ENCODE measurements at places on chromosomes 7 and 10. TPM values are rescaled to one million over a fixed set of nuclear protein-coding genes. Genes with fewer than 3 reads are reported as not detected.
A peak's percentile ranks its signal among the peaks of the same experiment; 100 is the strongest.

GRCh38 chr10:5584895-5585516, 60.2 kb downstream of the CALML3 start:
- DNase-seq: no peak

Gene CALHM3
- total RNA-seq: 0.45 TPM

DNA sequence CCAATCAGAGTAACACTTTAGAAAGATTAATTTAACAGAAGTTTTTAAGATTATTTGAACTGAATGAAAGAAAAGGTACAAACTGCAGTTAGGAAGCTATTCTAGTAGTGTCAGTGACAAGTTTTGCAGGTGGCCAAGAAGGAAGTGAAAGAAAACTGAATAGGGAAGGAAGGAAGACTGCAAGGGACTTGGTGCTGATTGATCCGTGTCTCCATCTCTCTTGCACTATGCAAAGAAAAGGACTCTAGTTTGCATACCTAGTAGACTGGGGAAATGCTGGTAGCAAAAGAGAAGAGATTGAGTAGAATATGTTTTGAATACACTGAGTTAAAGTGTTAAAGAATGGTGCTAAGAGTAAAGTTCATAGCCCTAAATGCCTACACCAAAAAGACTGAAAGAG, 33.0 kb downstream of the OR6V1 start:
- no peak for DNase-seq

- DNase-seq: no peak
These were observed 727.3 kb downstream of the AUTS2 start for GRCh38 chr7:70325509-70326101.

GRCh38 chr7:70568674-70569334, 563.1 kb upstream of the GALNT17 start:
- no peak for DNase-seq

DNA sequence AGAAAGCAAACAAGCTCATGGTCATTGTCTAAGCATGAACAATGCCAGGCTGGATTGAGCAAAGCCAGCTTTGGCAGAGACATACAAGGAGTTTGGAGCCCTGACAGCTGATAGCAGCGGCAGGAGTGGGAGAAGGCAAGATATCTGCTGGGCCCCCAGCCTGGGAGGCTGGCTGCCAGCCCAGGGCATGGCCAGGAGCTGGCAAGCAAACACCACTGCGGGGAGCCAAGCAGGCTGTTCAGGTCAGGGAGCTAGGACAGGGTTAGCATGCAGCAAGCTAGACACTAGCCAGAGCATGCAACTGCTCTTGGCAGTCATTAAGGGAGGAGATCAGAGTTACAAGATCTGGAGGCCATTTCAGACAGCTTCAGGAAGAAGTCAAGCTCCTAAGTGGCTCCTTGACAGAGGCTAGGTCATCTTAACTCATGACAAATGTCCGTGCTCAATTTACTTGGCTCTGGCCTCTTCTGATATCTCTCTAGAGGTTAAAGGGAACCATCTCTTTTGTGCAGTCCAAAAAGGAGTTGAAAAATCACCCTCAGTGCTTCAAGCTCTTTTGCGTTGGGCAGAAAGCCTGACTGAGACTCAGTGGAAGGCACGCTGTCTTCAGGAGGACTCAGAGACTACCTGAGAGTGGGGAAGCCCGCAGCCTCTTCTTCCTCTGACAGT, 436.8 kb upstream of the C7orf33 start:
- no peak for DNase-seq

Gene KCP
- total RNA-seq: not detected

DNA sequence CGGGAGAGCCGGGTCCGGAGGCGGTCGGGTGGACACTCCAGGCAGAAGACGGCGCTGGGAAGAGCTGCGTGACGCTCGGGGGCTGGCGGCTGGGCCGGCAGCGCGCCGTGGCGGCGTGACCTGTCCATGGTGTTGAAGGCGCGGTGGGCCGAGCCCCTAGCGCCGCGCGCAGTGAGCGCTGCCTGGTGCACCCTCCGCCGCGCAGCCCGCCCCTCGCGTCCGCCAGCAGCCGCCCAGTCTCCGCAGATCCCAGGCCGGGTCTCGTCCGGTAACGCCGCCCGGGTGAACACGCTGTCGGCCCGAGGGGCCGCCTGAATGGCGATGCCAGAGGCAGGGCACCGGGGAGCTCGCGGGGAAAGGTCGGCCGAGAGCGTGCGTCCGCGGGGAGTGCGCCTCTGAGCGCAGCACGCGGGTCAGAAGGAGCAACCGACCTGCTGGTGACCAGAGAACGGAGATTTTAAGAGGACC, 657 bp upstream of the TMEM178B start:
- peak; percentile 29 for DNase-seq

Gene OR2A42
- not detected for total RNA-seq

Gene SAMD9
- 49.0 TPM for total RNA-seq

GRCh38 chr7:4725850-4726450, 43.9 kb downstream of the FOXK1 start:
- DNase-seq: no peak

Gene SLC39A12
- total RNA-seq: not detected

GRCh38 chr10:17617031-17617911, at the start of gene HACD1:
TSS of gene HACD1 (minus strand) at chr10:17617374. CDS start at chr10:17617339, 35 bp downstream.
- peak; percentile 66 for DNase-seq

DNA sequence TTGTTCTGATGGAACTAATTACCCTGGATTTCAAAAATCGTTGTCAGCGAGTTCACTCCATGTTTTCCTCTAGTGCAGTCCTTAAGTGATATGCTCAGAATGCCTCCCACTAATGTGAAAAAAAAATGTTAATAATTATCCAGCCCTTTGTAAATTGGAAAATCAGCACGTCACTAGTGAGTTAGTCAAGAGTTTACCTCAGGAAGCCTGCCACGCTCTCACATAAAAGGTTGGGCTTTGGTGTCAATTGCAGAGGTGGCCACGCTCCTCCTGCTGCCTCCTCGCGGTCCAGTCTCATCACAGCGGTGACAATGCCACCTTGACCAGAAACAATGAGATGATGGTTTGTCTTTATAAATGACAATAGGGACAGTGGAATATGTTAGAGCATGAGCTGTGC, 22.5 kb downstream of the UPP1 start:
- DNase-seq: no peak

Gene UPK3B
- total RNA-seq: 0.92 TPM

GRCh38 chr7:66250711-66251110, 45.6 kb downstream of the TPST1 start:
- DNase-seq: no peak

GRCh38 chr7:36448781-36449379, 59.2 kb downstream of the ANLN start:
- no peak for DNase-seq

DNA sequence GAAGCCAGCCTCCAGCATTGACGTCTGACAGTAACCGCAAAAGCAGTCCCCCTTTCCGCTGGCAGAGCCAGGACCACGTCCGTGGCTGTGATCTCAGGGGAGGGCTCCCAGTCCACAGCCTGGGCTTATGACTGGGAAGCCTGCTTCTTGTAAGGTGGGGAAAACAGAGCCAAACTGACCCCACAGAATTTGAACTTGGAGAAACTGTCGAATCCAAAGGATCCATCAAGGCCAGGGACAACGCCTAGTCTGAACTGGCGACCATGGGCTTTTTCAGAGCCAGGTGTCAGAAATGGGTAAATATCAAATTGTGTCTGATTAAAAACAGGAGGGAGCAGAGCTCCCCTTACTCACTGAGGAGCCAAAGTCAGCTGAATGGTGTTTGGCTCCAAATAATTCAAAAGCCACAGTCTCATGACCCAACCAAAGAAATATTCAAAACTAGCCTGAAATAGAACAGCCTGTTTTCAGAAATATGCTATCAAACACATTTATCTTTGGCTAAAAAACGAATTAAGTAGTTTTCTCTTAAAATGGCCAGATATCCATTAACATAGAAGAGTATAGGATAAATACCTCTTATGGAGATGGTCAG, 751.4 kb upstream of the GALNT17 start:
- no peak for DNase-seq

DNA sequence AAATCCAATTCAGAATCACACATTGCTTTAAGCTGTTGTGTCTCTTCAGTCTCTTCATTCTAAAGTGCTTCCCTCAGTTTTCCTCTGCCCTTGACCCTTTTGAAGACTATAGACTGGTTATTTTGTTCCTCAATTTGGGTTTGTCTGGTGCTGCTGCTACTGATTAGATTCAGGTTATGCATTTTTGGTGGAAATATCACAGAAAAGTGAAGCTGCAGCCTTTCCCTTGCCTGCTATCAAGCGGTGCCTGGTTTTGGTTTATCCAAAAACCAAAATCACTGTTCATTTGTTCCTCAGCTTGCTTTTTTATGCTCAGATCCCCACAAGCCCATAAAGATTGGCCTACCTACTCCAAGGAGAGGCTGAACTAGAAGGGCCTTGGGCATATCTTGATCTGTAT, 55.2 kb downstream of the ELMO1 start:
- DNase-seq: no peak

GRCh38 chr7:100413889-100414288, 14.6 kb downstream of the ZCWPW1 start:
- no peak for DNase-seq

DNA sequence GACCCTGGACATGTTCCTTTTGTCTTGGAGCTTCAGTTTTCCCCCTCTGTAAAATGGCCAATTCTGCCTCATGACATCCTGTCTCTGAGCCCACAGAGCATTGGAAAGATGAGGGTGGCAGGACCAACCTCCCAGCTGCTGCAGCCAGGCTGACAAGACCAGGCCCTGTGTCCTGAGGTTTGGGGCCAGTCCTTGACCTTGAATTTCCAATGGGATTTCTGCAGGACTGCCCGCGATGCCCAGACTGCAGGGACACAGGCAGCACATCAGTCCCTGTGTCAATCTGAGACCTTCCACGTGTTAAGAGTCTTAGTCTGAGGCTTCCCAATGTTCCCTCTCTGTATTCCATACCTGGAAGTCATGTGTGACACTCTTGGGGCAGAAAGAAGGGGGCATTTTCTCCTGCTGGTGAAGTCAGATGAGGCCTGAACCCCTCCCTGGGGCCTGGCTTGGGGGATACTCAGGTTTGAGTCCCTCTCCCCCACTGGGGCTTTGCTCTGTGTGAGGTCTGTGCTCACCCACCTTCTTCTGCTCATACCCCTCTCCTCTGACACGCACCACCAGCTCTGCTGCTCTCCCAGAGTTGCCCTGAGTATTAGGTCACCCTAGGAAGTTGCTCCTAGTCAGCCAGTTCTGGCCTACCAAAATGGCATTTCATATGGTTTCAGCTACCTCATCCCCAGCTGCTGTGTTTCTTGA, 79.2 kb downstream of the ADCY1 start:
- DNase-seq: no peak

- no peak for DNase-seq
These were observed 359.3 kb downstream of the SH2D4B start for GRCh38 chr10:80896959-80897358.

DNA sequence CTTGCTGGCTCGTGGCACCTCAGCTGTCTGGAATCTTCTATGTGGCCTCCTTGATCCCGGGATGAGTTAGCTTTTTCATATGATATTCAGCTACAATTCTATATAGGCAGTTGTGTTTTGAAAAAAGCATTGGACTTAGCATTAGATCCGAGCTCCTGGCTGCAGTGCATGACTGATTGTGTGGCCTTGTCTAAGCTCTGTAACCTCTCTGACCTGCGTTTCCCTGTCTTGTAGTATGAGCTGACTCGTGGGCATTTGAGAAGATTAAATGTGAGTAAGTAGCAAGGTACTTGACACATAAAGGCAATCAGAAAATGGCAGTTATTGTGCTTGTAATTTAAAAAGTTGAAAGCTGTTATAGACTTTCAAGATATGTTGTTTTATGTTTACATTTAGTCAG, 85.9 kb downstream of the CCNY start:
- DNase-seq: no peak

GRCh38 chr10:58645416-58646146, 132.9 kb downstream of the BICC1 start:
- no peak for DNase-seq

Gene MSMB
- not detected for total RNA-seq

Gene KLF14
- not detected for total RNA-seq

DNA sequence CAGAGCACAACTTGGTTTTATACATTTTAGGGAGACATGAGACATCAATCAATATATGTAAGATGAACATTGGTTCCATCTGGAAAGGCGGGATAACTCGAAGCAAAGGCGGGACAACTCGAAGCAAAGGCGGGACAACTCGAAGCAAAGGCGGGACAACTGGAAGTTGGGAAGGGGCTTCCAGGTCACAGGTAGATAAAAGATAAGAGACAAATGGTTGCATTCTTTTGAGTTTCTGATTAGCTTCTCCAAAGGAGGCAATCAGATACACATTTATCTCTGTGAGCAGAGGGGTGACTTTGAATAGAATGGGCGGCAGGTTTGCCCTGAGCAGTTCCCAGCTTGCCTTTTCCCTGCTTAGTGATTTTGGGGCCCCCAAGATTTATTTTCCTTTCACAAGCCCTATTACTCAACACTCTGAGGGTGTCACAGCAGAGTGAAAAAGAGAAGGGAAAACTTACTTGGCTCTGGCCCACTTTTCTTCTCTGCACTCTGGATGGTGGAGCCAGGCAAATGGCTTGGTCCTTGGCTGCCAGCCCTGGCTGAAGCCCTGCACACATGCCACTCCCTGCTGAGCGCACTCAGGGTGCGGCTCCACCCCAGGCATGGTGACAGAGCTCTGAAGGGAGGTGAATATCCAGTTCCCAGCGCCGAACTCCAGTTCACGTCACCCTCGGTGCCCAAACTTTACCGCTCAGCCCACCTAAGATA, 46.7 kb downstream of the PARD3 start:
- DNase-seq: no peak

- no peak for DNase-seq
These were observed 84.6 kb downstream of the XPNPEP1 start for GRCh38 chr10:109838592-109839244.

Gene OPN4
- not detected for total RNA-seq

Gene FOXP2
- total RNA-seq: not detected

DNA sequence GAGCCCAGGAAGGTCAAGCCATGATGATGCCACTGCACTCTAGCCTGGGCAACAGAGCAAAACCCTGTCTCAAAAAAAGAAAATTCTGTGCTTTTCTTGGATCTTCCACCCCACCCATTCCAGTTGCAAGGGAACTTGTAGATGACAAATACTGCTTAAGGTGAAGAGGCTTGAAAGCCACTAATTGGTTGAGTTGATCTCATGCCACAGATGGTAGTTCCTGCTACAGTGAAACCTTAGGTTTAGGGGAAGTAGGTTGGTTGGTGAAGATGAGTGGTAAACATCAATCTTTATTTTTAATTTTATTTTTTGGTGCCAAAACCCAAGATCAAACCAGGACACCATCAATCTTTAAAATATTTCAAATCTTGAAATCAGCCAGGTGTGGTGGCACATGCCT, 2.9 kb upstream of the GDI2 start:
- DNase-seq: no peak

Measured in activated CD8-positive, alpha-beta T cell treated with anti-CD3 and anti-CD28 coated beads, Interleukin-2, amount 10 ng/mL, durations not matched to agents 7 days and 5 days (primary cell).